ENCODE measurements at places on chromosomes 6 and 20.

- no peak for DNase-seq
These were observed 461.9 kb downstream of the KIF16B start for GRCh38 chr20:16111172-16111832.

DNA sequence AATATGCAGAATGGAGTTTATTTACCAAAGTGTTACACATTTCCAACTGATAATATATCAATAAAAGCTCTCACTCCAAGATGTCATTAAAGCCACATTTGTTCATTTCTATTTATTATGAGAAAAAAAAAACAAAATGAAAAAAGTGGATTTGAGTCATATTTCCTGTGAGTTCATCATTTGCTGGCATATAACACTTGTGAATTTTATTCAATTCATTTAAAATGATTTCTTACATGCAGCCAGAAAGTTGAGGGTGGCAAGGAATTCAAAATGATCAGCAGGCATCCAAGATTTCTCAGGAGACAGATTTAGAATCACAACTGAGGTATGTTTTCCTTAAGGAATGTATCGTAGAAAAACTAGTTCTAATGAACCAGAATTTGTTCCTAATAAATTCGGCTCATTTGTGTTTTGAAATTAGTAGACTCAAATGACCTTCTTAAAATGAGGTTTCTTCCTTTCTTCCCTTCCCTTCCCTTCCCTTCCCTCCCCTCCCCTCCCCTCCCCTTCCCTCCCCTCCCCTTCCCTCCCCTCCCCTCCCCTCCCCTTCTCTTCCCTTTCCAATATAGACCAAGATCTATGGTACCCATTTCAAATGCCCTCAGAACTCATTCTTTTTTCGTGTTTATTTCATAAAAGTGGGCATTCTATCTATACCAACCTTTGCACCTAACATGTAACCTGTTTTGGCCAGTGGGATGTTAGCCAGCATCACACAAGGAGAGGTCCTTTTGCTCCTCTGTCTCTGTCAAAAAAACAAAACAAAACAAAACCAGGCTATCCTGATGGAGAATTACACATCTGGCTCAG lies 357.9 kb upstream of the TSHZ2 start:
- no peak for DNase-seq

- DNase-seq = no peak
These were observed 55.2 kb upstream of the MRAP2 start for GRCh38 chr6:83978324-83978734.

GRCh38 chr20:46063151-46063550 lies 26.6 kb downstream of the NCOA5 start:
- DNase-seq = no peak

DNA sequence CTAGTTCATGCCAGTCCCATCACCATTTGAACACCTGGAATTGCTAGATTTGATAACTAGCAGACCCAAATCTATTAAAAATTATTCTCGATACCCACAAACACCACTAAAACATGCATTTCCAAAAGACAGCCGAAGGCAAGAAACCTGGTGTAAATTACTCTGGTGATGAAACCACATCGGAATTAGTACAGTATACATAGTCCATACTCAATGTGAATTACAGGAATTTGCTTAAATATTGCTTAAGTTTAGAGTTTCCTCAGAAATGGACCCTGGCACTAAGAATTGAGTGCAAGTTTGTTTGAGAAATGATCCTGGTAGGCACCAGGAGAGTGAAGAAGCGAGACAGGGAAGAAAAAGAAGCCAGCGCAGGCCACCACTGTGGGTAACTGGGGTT lies 13.7 kb downstream of the LY86 start:
- no peak for DNase-seq

DNA sequence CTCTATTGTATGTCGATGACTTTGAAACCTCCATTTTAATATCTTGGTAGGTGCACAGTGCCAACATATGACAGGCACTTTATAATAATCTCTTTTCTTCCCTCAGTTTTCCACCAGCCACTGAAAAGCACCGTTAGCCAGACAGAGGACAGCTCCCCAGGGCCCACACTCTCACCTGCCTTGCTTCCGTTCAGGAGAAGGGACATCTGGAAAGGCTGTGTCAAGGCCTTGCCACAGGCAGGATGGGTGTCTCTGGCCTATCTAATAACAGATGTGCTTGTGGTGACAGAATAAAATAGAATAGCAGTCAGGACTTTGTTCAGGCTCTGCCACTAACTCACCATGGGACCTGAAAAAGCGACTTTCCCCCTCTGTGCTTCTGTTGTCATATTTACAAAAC lies 75.5 kb upstream of the CCDC167 start:
- no peak for DNase-seq

DNA sequence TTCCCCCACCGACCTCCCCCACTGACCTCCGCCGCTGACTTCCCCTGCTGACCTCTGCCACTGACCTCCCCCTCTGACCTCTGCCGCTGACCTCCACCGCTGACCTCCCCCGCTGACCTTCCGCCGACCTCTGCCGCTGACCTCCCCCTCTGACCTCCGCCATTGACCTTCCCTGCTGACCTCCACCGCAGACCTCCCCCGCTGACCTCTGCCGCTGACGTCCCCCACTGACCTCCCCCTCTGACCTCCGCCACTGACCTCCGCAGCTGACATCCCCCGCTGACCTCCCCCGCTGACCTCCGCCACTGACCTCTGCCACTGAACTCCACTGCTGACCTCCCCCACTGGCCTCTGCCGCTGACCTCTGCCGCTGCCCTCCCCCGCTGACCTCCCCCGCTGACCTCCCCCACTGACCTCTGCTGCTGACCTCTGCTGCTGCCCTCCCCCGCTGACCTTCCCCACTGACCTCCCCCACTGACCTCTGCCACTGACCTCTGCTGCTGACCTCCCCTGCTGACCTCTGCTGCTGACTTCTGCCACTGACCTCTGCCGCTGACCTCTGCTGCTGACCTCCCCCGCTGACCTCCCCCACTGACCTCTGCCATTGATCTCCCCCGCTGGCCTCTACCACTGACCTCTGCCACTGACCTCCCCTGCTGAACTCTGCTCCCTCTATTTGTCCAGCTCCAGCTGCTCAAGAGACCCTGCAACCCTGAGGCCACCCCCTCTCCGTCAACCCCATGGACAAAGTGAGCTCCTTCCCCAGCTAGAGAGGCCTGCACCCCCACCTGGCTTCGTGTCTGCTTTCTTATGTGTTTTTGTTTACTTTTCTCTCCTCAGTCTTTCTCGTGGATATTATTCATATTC lies 91.4 kb upstream of the AFDN start:
- DNase-seq = no peak

DNA sequence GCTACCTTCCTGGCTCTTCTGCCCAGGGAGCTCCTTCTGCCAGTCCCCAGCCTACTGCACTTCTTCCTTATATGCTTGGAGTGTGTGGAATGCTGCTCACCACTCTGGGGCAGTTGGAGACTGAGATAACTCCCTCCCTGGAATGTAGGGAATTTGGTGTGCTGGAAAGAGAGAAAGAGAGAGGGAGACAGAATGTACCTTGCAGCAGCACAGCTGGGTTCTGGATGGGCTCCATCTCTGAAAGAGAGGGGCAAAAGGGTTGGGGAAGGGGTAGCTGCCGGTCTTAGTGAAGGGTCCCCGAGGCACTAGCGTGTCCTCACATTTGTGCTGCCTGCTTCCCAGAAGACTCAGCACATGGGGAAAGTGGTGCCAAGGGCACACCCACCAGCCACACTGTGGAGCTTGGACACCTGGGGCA lies 40.2 kb upstream of the DDR1 start:
- DNase-seq = no peak

DNA sequence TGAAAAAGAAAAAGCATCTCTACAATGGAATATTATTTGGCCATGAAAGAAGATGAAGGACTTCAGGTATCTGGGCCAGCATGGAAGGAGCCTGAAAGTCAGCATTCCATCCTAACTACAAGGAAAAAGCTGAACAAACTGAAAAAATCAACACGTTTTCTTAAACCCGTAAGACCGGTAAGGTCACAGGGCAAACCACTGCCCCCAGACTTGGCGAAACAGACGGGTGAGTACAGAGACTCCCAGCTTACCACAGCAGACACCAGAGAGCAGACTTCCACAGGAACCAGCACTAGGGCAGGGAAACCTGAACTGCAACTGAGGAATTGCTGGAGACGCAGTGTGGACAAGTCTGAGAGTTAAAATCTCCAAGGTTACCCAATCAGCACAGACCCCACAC lies 31.4 kb downstream of the BEND3 start:
- DNase-seq = no peak

DNA sequence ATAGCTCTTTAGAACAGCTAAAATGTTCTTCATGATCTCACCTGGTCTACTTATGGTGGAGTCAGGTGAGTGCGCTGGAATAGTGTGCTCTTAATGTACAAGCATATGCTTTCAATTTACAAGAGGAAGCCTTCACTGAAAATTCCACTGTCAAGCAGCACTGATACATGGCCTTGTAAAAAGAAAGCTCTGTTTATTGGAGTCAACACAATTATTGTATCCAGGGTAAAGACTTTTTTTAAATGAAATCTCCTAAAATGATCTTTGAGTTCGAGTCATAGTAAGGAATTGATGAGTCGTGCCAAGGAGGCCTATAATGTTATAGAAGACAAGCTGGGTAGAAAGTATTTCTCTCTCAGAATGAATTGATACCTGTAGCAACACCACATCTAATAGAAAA lies 41.6 kb upstream of the CARMIL1 start:
- no peak for DNase-seq

- DNase-seq = no peak
These were observed 160.8 kb downstream of the ZDHHC14 start for GRCh38 chr6:157541618-157542413.

- DNase-seq = no peak
These were observed 93.8 kb downstream of the FOXA2 start for GRCh38 chr20:22490287-22491193.

DNA sequence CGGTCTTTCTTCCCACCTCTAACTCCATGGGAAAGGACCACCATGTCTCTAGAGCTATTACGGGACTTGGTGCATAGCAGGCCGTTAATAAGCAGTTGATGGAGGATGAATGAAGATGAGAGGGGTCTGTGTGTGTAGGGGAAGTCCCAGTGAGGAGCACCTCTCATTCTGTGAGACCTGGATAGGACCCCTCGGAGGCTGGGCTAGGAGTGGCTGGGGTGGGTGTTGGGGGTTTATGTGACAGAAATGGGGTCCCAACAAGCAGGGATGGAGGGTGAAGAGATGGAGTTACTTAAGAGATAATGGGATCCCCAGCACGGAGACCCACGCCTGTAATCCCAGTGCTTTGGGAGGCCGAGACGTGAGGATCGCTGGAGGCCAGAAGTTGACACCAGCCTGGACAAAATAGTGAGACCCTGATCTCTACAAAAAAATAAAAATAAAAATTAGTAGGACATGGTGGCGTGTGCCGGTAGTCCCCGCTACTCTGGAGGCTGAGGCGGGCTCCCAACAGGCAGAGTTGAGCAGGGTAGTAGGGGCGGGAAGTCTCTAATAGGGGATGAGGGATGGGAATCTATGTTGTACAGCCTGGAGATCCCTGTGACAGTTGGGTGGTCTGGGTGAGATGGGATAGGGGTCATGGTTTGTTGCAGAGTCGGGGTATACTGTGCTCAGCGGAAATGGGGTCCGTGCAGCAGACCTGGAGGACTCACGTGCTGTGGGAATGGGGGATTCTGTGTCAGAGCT lies 677 bp upstream of the ZNF341 start:
- DNase-seq = no peak

GRCh38 chr6:25649611-25650010 lies 2.4 kb upstream of the SCGN start:
- no peak for DNase-seq

DNA sequence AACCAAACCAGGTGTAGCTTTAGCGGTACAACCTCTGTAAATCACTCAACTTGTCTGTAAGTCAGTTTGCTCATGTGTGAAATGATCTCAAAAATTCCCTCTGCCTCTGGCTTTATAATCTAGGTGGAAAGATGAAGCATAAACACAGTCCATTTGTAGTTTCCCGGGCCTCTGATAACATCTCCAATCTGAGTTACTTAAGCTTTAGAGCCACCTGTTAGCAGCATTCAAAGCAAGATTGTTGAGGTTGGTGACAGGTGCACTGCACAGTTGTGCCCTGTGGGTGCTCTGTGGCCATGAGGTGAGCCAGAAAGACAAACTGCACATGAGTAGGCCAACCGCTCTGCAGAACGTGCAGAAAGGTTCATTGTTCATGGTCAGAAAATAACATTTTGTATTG lies 53.7 kb downstream of the MOCS1 start:
- DNase-seq = no peak

DNA sequence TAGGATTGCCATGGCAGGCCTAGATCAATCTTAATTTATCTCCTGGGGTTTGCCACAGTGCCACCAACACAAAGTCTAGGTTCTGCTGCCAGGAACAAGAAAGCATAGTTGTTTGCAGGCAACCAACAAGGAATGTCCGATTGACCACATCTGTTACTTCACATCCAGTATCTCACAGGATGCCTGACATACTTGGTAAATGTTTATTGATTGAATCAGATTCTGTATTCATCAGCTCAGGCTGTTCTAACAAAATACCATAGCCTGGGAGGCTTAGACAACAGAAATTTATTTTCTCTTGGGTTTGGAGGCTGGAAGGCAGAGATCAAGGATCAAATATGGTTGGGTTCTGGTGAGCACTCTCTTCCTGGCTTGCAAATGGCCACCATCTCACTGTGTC lies 26.3 kb upstream of the MC3R start:
- DNase-seq = no peak

DNA sequence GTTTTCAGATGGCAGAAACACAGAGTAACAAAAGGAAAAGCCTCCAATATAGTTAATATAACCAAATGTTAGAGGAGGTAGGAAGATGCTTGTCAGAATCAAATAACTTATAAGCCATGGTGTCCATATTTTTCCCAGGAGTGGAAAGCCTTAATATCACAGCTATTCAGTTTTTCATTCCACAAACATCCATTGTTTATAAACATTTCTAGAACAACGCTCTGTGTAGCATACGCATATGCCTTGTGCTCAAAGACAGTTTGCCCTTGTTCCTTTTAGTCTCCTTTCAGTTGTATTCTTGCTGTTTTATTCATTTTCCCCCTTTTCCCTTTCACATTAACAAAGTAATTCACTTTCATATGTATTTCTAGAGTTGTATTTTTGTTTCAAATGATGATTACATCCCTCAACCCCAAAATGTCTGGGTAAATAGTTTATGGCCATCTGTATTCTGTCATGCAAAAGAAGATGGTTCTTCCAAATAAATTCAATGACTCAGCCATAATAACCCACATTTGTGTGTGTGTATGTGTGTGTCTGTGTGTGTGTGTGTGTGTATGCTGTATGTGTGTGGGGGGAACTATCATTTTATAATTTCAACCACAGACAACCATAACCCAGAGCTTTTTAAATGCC lies 455.7 kb upstream of the SOX4 start:
- DNase-seq = no peak

GRCh38 chr6:9841886-9842725 lies 572.8 kb downstream of the TFAP2A start:
- no peak for DNase-seq
